ENCODE measurements at places on chromosomes 6 and 20.

- no peak for DNase-seq
These were observed 283.7 kb downstream of the BTBD3 start for GRCh38 chr20:12201289-12201991.

DNA sequence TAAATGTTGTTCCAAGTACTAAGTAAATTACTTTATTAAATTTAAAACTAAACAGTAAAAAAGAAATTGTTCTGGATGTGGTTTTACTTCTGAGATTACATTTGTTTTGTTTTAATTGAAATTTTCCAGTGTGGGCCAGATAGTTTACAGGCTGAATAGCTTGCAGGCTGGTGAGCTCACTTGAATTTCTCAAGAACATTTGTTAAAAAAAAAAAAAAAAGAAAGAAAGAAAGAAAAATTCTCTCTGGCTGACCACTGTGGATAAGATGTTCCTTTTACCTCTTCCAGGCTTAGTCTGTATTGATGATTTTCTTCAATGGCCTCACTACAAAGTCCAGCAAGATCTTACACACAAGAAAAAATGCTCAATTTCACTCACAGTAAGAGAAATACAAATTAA is 85.4 kb downstream of the PLCG1 start:
- no peak for DNase-seq

DNA sequence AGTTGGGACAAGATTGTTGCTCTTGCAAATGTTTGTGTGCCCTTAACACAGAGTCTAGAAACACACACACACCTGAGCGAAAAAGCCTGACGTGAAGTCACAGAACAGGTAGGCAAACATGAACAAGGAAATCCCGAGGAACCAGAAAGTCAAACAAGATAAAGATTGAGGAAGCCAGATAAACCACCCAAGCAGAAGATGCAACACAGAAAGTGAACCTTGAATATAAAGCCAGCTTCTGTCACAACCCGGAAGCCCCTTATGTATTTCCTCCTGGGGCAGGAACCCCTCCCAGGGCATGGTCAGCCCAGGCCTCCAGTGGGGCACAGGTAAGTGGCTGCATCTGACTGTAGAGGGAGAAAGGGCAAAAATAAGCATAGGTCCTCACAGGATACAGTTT is 158.2 kb upstream of the SUPT3H start:
- DNase-seq, result no peak

- no peak for DNase-seq
These were observed 66.1 kb downstream of the FAM120B start for GRCh38 chr6:170372380-170373325.

DNA sequence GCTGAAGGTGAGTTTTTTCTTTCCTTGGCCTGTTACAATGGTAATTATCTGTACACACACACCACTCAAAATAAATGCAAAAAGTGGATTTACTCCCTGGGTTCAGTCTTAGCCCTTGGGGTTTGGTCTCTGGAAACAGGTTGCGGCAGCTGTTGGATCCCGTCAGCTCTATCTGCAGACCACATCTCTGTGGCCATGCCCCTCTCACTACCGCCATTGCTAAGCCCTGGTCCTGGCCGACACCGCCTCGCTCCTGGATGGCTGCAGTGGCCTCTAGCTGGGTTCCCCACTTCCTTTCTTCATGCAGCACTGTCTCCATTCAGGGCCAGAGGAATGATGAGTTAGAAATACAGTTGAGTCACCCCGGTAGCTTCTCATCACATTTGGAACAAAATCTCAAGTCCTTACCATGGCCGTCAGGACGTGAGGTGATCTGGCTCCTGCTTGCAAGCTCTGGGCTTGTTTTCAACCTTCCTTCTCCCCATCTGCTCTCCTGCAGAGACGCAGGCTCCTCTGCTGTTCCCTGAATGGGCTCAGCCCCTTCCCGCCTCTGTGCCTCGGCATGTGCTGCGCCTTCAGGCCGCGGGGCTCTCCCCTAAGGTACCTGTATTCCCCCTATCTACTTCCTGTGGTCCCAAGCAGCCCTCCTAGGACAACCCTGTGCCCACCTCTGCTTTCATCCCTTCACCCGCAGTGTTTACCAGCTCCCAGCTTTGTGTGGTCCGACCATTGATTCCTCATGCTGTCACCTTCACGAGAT is 38.0 kb downstream of the EFCAB8 start:
- no peak for DNase-seq

GRCh38 chr6:107662333-107662732 is 161.8 kb downstream of the SCML4 start:
- DNase-seq, result no peak

DNA sequence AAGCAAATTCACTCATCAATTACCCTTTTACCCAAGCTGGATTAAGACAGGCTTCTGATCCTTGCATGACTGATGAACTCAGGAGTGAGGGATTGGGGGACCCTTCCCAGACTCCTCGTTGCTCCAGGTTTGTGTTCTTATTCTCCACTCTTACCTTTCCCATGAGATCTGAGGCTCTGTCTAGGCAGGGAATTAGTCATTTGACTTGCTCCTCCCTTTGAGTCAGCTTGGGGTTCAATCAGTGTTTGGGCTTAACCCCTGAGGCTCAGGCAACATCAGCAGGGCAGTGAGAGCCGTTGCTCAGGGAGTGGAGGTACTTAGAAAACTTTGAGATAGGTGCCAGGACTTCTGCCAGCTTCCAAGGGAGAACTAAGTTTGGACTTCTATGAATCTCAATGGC is 20.7 kb upstream of the TOX2 start:
- no peak for DNase-seq

GRCh38 chr6:16105854-16106253 is 23.0 kb upstream of the MYLIP start:
- DNase-seq, result no peak

DNA sequence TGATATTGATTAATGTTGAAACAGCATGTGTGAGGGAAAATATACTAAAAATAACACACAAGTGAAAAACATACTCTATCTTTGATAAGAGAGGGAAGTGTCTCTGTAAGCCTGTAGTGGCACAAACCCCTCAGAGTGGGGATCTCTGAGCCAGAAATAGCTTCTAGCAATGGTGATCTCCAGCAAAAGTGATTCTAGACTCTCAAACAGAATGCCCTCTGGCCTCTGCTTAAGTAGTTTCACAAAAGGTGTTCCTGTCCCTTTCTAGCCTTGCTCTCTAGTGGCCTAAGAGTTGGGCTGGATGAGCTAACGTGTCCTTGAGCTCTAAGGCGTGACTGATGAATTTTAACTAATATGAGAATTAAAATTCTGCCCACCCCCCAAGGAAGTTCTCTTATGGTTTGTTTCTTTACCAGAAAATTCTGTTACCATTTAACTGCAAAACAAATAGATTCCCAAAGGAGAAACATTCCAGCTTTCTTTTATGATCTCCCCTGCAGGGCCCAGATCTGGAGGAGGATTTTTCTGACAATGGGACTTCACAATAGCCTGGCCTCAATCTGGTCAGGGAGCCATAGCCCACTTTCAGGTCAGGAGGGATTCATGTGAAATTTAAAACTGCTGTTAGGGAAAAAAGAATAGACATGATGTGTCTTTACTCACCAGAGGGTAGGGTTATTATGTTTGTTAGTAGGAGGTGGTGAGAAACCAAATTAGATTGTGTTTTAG is 182.5 kb upstream of the LAMP5 start:
- no peak for DNase-seq

GRCh38 chr6:166430269-166430668 is 47.5 kb upstream of the MPC1 start:
- no peak for DNase-seq

GRCh38 chr6:159067334-159067733 is 22.5 kb upstream of the TAGAP start:
- DNase-seq, result no peak

DNA sequence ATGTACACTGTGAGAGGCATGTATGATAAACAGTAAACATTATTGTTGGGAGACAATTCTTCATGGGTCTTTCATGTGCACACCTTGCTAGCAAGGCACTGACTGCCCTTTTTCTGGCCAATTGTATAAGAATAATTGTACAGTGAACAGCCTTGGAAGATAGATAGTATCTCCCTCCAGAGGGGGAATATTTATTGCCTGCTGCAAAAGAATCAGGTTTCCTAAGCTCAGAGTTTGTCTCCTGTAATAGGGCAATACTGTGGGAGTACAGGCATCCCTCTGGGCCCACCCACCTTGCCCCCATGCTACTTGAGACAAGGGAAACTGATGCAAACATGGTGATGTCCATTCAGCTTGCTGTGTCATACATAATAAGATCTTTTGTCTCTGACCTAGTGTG is 442.2 kb downstream of the HDGFL1 start:
- DNase-seq, result no peak

DNA sequence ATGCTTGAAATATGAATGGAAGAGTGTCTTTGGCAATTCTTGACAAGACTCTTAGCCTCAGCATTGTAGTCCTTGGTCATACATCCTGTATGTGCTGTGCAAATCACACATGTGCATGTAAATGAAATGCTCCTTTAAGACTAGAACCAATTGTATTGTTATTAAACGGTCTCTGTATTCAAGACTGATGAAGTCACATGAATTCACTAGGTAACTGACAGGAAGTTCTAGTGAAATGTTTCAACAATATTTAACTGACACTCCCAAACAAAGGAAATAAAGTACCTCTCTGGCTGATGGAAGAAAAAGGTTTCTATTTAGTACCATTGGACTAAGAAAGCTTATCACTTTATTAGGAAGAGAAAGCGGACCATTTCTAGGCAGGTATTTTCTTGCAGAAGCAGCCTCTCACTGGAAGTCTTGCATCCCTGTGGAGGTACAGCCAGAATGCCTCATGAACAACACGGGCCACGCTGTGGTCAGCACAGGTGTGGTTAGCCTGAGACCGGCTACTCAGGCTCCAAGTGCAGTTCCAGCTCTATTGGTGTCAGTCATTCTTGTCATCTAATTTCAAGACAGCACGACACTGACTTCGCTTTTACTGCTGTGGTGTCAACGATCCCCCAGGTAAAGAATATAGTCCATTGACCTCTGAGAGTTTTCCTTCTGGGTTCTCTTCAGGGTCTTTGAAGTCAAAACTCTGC is 17.3 kb downstream of the PPP1R3G start:
- no peak for DNase-seq

DNA sequence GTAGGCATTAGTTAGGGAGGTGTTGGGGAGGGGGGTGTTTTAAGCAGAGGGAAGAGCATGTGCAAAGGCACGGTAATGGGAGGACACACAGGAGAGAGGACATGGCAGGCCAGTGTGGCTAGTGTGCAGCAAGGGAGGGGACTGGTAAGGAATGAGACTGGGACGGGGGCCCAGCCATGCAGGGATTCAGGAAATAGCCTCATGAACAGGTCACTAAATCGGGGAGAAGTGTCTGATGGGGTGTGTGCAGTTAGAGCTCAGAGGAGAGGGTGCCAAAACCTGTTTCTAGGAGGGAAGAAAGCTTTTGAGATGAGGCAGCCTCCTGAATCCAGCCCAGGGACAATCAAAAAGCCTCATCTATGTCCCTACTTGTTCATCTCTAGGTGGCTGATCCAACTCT is 7.5 kb downstream of the BPI start:
- no peak for DNase-seq

- no peak for DNase-seq
These were observed 30.2 kb upstream of the CST7 start for GRCh38 chr20:24918579-24919566.

Data from activated CD4-positive, alpha-beta T cell treated with anti-CD3 and anti-CD28 coated beads, Interleukin-2, amount 50 U/mL, for 48 hours (primary cell).